Progenitor cell of endocrine pancreas (in vitro differentiated cells): ENCODE measurements at places on chromosomes 4 and X. TPM values are rescaled to one million over a fixed set of nuclear protein-coding genes. Genes with fewer than 3 reads are reported as not detected.

LSM6 gene
- 52.6 and 55.9 TPM in 2 replicates for total RNA-seq

EXOC1L gene
- total RNA-seq, result not detected in 2 replicates

TDO2 gene
- 0.46 and 1.00 TPM in 2 replicates for total RNA-seq

GAGE12J gene
- not detected in 2 replicates for total RNA-seq

DNA sequence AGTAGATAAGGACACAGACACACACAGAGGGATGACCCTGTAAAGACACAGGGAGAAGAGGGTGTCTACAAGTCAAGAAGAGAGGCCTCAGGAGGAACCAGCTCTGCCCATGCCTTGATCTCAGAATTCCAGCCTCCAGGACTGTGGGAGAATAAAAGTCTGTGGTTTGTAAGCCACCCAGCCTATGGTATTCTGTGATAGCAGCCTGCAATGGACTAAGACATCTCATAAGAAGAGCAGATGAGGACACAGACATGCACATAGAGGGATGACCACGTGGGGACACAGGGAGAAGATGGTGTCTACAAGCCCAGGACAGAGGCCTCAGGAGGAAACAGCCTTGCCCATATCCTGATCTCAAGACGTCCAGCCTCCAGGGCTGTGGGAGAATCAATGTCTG is 9.4 kb downstream of the XG start:
- H3K27ac ChIP-seq, result peak overlapping the region; percentile 37
- no peaks in the 10 kb centered on the region for H3K36me3 ChIP-seq
- peaks cover 24% of the 10 kb centered on the region for H3K4me1 ChIP-seq
- H3K27me3 ChIP-seq, result no peaks in the 10 kb centered on the region

DNA sequence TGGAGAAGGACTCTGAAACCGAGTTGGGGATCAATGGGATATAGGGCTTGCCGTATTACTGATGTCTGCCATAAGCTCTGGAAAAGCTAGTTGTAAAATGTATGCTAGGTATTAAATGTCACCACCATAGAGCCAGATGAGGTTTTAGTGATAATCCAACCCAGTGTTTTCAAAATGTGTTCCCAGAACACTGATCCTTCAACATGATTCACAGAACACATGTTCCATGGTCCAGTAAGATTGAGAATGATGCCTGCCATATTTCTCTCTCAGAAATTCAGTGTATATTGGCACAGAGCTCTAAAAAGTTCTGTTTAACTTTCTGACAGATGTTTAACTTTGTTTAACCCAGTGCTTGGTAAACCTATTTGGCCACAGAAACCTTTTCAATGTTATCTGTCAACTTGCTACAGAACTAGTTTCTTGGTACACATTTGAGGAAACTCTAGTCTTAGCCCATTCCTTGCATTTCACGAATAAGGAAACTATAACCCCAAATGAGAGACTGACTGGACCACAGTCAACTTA is 160.2 kb downstream of the PALLD start:
- no peak overlapping the region for H3K27ac ChIP-seq
- no peaks in the 10 kb centered on the region for H3K36me3 ChIP-seq
- DNase-seq, result no peak
- H3K27me3 ChIP-seq, result no peaks in the 10 kb centered on the region
- H3K4me1 ChIP-seq, result peaks cover 11% of the 10 kb centered on the region

DNA sequence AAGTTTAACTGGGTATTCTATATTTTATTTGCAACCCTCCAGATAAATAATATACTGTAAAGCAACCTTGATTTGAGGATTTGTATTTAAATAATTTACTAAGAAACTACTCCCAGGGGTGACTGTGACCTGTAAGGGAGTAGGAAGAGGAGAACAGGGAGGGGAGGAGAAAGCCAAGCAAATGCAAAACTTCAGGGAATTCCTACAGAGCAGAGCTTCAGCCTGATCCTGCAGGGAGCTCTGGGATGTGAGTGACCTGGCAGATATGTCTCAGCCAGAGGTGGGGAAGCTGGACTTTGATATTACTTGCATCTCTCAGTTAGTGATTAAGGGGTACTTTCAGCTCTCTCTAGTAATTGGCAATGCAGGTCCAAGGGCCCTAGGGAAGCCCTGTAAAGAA is 302.0 kb downstream of the FRMPD4 start:
- no peak for DNase-seq
- no peak overlapping the region for H3K4me3 ChIP-seq
- no peaks in the 10 kb centered on the region for H3K4me1 ChIP-seq
- H3K27ac ChIP-seq, result no peak overlapping the region
